ENCODE measurements at places on chromosomes 7 and 10. TPM values are rescaled to one million over a fixed set of nuclear protein-coding genes. Genes with fewer than 3 reads are reported as not detected.

CREB5 gene
- 10.6 TPM for total RNA-seq

GNGT1 gene
- 0.70 TPM for total RNA-seq

FANK1 gene
- 6.3 TPM for total RNA-seq

METTL27 gene
- total RNA-seq, result 14.4 TPM

SLC26A5 gene
- 6.2 TPM for total RNA-seq

TACR2 gene
- total RNA-seq, result 5.6 TPM

VWDE gene
- 2.6 TPM for total RNA-seq

IFIT5 gene
- total RNA-seq, result 17.4 TPM

HMX3 gene
- not detected for total RNA-seq

BLNK gene
- total RNA-seq, result 56.4 TPM

UCMA gene
- total RNA-seq, result not detected

TRIM50 gene
- not detected for total RNA-seq

ASZ1 gene
- total RNA-seq, result not detected

ZNF425 gene
- 3.0 TPM for total RNA-seq

CPED1 gene
- 61.4 TPM for total RNA-seq

ZNF107 gene
- total RNA-seq, result 13.8 TPM

C10orf105 gene
- 0.34 TPM for total RNA-seq

OR9A2 gene
- total RNA-seq, result not detected

SPDYE11 gene
- total RNA-seq, result not detected

HOXA3 gene
- total RNA-seq, result 16.0 TPM

SEMA3C gene
- 111 TPM for total RNA-seq

TEX36 gene
- total RNA-seq, result not detected

NEUROG3 gene
- total RNA-seq, result not detected

AGR2 gene
- 216 TPM for total RNA-seq

FAM131B gene
- 0.57 TPM for total RNA-seq

JMJD1C gene
- total RNA-seq, result 88.2 TPM

NXPH1 gene
- total RNA-seq, result not detected

IKZF1 gene
- 15.2 TPM for total RNA-seq

ZNF239 gene
- total RNA-seq, result 14.6 TPM

NYAP1 gene
- 0.68 TPM for total RNA-seq

KLHL7 gene
- 16.6 TPM for total RNA-seq

SEMA3D gene
- 32.8 TPM for total RNA-seq

LRRC18 gene
- not detected for total RNA-seq

RNF32 gene
- 1.4 TPM for total RNA-seq

TCAF2 gene
- 14.3 TPM for total RNA-seq
